ENCODE measurements at places on chromosomes 6 and 20. TPM values are rescaled to one million over a fixed set of nuclear protein-coding genes. Genes with fewer than 3 reads are reported as not detected.

GRCh38 chr20:50567860-50568548 is 57.8 kb downstream of the PTPN1 start:
- no peak for DNase-seq

DNA sequence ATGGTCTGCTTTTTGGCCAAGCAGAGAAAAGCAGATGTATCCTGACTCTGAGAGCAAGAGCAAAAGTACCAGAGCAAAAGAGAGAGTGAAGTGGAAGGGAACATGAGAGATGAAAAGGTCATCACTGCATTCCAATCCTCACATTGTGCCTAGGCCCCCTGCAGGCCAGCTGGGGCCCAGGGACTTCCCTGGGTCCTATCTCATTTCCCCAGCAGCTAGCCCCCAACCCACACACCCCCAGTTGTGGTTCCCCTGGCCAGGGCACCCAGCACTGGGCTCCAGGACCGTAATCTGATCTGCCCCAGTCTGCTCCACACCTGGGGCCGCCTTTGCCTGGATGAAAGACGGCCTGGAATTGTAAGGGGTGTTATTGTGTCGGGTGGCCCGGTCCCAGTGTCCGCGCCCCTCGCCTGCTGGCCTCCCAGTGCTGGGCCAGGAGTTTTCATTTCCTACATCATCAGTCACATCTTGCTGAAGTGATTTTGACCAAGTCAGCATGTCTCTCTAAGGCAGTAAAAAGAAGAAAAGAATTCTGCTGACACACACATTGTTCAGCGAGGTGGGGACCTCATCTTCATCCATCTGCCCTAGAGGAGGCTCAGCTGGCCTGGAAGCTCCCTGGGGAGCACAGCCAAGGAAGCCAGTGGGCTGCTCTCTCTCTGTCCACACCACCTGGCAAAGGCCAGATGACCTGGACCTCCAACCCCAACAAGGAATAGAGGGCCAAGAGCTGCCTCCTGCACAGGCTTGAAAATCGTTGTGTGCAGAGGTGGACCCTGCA is 4.0 kb upstream of the BMP7 start:
- no peak for DNase-seq

- DNase-seq, result no peak
These were observed 517.5 kb downstream of the PREX1 start for GRCh38 chr20:48310305-48310704.

PPP1R16B gene
- 6.7 TPM for total RNA-seq

LCA5 gene
- 3.6 TPM for total RNA-seq

TRIM15 gene
- not detected for total RNA-seq

Measured in esophagus squamous epithelium (tissue), 5 donors.